ENCODE measurements at places on chromosomes 1 and 21.

DNA sequence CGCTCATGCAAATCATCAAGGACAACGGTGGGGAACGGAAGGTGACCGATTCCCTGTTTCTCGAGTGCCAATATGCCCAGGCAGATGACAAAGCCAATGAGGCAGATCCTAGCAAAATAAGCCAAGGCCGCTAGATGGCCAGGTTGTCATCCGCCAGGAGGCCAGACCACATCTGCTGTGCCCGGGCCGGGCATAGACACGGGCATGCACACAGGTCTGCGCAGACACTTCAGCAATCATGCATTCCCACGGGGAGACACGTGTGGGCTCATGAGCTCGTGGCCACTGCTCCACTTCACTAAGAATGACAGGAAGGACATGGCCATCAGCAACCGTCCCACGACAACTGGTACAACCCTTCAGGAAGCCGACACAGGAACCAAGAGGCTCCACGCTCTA is 23.4 kb downstream of the WDR4 start:
- DNase-seq = no peak

DNA sequence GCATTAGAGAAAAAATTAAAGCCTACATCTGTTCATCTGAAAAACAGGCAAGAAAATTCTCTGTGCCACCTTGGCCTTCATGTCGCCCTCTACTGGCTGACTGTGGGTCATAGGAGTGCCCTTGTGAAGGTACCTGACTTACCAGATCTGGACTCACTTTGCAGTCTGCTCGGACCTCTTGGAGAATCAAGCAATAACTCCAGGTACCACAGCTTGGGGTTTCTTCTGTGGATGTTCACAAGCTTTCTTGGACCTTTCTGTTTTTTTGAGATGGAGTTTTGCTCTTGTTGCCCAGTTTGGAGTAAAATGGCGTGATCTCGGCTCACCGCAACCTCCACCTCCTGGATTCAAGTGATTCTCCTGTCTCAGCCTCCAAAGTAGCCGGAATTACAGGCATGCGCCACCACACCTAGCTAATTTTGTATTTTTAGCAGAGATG is 2.4 kb upstream of the PRAMEF18 start:
- no peak for DNase-seq

- no peak for DNase-seq
Measured at GRCh38 chr21:36803051-36803645, 104.2 kb downstream of the SIM2 start.

- no peak for DNase-seq
Measured at GRCh38 chr21:14453339-14454015, 70.5 kb upstream of the HSPA13 start.

GRCh38 chr1:30366199-30366598 is 357.2 kb downstream of the MATN1 start:
- DNase-seq = no peak

DNA sequence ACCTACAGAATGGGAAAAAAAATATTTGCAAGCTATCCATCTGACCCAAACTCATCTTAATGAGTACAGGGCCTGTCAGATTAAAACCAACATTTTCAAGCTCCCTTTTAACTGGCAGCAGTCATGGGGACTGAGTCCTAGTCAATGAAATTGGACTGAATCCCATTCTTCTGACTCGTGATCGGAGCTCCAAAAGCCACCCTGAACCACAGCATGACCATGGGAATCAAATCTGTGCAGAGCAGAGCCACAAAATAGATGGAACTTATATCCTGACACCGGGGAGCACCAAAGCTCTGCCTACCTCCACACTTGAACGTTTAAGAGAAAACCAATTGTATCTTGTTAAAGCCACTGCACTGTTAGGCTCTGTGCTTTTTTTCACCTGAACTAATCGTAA is 5.0 kb upstream of the RWDD3 start:
- DNase-seq = no peak

GRCh38 chr21:35284199-35284598 is 235.1 kb upstream of the RUNX1 start:
- no peak for DNase-seq

GRCh38 chr1:175673371-175674150 is 69.8 kb downstream of the TNR start:
- no peak for DNase-seq

- no peak for DNase-seq
Measured at GRCh38 chr1:169107603-169108208, 1.2 kb downstream of the ATP1B1 start.

DNA sequence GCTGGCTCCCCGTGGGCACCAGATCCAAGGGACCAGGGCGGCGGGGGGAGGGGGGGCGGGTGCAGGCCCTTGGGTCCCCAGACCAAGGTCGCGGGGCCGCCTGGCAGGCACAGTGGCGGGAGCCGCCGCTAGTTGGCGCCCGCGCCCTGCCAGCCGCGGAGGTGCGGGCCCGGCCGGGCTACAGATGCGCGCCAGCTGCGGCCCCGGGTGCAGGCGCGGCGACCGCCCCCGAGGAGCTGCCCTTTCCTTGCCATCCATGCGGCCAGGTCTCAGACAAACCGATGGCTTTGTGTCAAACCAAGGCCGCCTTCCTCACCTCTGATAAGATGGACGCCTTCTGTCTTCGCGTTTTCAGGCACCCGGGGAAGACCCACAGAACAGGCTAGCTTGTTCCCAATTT is 2.2 kb upstream of the RUNX3 start:
- DNase-seq = peak; percentile 55

DNA sequence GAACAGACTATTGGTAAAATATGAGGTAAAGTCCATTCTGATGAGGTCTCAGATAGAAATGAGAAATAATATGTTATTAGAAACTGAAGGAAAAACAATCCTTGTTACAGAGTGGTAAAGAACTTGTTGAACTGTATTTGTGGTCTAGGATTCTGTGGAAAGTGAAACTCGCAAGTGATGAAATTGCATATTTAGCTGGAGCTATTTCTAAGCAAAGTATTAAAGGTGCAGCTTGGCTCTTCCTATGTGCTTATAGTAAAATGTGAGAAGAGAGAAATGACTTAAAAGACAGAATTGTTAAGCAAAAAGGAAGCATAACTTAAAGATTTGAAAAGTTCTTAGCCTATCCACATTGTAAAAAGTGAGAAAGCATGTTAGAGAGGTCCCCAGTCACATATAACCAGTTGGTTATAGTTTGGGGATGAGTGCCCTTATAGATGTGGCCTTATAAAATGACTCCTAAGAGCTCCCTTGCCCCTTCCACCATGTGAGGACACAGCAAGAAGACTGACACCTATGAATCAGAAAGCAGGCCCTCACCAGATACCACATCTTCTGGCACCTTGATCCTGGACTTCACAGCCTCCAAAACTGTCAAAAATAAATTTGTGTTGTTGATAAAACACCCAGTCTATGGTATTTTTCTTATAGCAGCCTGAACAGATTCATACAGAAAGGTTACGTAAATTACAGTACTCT is 24.8 kb downstream of the PHTF1 start:
- no peak for DNase-seq

GRCh38 chr1:45008076-45008475 is 3.0 kb downstream of the HECTD3 start:
- DNase-seq = no peak

GRCh38 chr1:156241311-156241811 is 623 bp upstream of the BGLAP start:
- no peak for DNase-seq

DNA sequence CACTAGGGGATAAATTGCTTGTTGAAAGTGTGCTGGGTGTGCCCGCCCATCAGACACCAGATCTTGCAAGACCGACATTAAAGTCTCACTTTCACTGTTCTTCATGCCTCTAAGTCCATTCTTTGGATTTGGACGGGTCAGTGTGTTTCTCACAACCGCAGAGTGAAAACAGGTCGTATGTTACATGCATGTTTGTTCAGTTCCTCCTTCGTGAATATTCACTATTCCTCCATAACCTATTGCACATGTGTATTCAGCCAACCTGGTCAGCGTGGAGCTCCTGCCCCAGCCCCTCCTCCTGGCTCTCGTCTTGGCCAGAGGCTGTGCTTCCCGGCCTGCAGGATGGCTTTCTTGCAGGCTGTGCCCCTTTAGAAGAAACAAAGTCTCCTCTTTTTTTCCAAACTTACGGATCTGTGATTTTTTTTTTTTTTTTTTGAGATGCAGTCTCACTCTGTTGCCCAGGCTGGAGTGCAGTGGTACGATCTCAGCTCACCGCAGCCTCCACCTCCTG is 2.2 kb upstream of the KRTAP10-6 start:
- DNase-seq = no peak

GRCh38 chr1:179881642-179882252 is 338 bp upstream of the TOR1AIP1 start:
- DNase-seq = no peak

- DNase-seq = no peak
Measured at GRCh38 chr1:194584052-194584451, 1397.6 kb upstream of the B3GALT2 start.

DNA sequence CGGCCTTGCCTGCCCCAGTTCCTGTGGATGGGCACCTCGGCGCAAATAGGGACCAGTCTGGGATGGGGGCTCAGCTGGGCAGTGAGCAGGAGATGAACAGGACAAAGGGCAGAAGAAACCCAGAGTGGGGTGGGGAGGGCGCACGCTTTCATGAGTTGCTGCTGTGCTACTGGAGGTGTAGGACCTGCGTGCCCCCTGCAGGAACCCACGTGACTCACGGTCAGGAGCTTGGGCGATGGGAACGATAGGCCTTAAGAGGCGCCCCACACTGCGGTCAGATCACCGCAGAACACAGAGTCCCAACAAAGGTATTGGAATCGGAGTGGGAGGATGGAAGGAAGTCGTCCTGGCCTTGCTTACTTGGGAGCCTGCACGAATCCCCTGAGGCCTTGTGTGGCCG is 17.2 kb downstream of the PRDM15 start:
- DNase-seq = no peak

DNA sequence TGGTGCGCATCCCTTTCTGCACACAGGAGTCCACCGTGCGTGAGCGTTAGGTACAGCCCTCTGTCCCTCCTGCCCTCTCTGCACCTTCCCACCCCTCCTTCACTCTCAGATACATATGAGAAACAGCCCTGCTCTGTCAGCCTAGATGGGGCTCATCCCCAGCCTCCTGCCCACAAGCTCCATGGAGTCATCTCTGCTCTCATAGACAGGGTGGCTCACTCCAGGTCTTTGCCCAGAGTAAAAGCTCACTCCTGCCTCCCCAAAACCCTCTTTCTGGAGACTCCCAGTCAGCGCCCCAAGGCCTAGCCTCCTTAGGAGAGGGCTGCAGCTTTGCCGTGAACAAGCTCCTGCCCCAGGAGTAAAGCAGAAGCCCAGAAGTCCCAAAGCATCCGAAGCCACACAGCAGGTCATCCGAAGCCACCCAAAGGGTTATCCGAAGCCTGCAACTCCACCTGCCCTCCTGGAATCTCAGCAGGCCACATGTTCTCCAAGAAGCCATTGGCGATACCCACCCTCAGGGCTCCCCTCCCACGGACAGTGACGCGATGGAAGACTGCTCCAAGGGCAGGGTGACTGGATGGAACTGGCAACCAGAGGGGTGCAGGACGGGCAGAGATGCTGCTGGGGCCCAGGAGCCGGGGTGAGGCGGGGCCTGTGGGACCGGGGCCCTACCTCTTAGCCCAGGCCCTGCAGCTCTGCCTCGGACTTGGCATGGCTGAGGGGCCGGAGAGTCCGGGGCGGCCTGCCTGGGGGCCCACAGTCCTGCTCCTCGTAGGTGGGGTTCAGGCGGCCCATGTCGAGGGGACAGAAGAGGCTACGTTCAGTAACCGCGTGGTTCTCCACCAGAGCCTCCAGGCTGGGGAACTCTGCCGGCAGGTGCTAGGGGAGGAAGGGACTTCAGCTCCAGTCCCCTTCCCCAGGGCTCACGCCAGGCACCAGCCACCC is 3.6 kb upstream of the KIF17 start:
- DNase-seq = no peak

DNA sequence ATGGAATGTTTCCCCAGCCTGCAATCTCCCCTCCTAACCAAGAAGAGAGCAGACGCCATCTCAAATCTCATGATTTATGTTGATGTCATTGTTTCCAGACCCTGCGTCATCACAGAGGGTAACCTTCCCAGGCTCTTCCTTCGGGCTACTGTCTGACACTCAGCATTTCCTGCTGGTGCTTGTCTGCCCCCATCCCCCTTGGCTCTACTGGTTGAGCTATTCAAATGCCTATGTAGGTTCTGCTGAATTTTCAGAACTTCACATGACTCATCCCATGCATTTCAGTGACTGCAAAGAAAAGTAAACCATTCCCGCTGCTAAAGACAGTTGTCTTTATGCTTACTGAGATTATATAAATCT is 24.8 kb upstream of the ITPKB start:
- no peak for DNase-seq

GRCh38 chr1:119918301-119918700 is 22.0 kb upstream of the ADAM30 start:
- DNase-seq = no peak

- no peak for DNase-seq
Measured at GRCh38 chr1:108933944-108934343, 29.3 kb downstream of the CLCC1 start.

DNA sequence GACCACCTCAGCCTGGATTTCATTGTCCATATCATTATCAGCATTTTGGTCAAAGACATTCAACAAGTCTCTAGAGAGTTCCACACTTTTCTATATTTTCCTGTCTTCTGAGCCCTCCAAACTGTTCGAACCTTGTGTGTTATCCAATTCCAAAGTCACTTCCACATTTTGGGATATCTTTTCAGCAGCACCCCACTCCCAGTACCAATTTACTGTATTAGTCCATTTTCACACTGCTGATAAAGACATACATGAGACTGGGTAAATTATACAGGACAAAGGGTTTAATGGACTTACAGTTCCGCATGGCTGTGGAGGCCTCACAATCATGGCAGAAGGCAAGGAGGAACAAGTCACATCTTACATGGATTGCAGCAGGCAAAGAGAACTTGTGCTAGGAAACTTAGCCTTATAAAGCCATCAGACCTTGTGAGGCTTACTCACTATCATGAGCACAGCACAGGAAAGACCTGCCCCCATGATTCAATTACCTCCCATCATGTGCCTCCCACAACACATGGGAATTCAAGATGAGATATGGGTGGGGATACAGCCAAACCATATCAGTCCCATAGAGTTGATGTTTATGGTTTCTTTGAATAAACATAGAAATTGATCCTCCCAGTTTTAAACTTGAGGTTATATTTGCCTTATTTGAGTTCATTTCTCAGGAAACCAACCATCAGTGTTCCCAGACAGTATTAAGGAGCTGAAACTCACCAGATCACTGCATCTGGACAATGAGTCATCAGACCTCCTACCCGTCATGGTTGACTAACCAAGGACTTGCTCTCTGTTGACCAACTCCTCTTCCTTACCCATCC is 322.7 kb upstream of the DUSP10 start:
- no peak for DNase-seq

DNA sequence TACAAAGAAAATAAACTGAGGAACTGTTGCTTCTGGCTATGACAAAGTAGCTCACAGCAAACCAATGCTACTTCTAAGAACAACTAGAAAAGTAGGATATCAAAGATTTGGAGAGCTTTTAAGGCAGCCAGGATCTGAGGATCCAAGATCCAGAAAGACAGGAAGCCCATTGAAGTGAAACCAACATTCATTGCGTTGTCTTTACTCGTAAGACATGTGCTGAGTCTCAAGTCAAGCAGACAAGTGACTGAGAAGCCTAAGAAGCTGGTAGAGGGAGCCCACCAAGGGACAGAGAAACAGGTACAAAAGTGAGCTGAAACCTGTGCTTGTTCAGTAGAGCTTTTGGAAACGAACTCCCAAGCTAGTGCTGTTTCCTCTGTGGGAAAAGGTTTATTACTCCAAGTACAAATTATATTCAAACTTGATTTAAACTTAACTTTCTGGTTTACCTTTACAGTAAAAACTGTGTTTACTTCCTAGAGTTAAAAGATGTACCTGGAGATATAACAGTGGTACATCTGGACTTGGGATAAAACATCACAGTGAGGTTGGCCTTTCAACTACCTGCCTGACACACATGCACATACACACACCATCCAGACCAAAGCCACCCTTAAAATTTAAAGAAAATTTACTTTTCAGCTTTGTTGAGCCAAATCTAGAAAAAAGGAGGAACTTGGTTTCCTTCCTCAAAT is 41.2 kb downstream of the NME7 start:
- no peak for DNase-seq

All from activated T-helper 1 cell treated with anti-CD3 and anti-CD28 coated beads, Interleukin-2, amount 50 U/mL, for 16 hours (primary cell).